PC-9 (cell line): ENCODE measurements at places on chromosomes 6 and 20. TPM values are rescaled to one million over a fixed set of nuclear protein-coding genes. Genes with fewer than 3 reads are reported as not detected.

- peak overlapping the region; percentile 86 for H3K4me3 ChIP-seq
- H3K27me3 ChIP-seq: no peaks in the 10 kb centered on the region
- H3K27ac ChIP-seq: peak overlapping the region; percentile 78
These were observed 36.9 kb downstream of the HFE start for GRCh38 chr6:26123947-26124780.

- no peaks in the 10 kb centered on the region for H3K36me3 ChIP-seq
- DNase-seq: no peak
- H3K27ac ChIP-seq: no peak overlapping the region
- no peaks in the 10 kb centered on the region for H3K4me1 ChIP-seq
- H3K27me3 ChIP-seq: peaks cover 32% of the 10 kb centered on the region
These were observed 38.0 kb downstream of the EFCAB8 start for GRCh38 chr20:32896521-32897280.

DNA sequence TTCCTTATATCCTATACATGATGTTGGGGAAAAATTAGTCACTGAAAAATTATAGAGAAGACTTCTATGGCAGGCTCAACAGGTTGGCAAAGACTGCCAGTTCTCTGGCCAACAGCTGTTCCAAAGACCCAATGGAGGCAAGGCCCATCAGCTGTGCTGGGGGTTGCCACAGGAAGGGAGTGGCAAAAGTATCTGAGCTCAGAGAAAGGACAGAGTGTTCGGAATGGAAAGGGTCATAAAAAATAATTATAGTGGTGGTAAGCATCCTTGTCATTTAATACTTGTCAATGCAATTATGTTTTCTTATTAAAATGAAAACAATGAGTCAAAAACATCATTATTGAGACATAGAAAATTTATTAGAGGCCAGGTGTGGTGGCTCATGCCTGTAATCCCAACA, 36.1 kb downstream of the FASTKD5 start:
- 0 out of 2 replicates have a peak, but pooled peaks cover 7% of the 10 kb centered on the region for H3K4me1 ChIP-seq
- no peak overlapping the region for H3K4me3 ChIP-seq
- peak overlapping the region; percentile 50 for H3K27ac ChIP-seq

DNA sequence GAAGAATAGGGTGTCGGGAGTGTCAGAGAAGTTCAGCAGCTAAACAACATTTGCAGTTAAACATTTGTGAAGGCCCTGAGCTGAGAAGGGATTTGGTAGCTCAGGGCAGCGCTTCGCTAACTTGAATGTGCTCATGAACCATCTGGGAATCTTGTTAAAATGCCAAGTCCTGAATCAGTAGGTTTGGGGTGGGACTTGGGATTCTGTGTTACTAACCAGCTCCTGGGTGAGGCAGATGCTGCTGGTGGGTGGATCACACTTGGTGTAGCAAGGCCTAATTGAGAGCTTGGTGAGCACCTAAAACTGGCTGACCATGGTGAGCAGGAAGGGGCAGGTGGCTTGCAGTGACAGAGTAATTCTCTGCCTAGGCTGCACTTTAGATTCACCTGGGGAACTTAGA, 5.9 kb downstream of the PTPRA start:
- no peaks in the 10 kb centered on the region for H3K27me3 ChIP-seq
- no peak for DNase-seq
- H3K27ac ChIP-seq: no peak overlapping the region
- peaks cover 4% of the 10 kb centered on the region; the same call in 1 of the 2 replicates for H3K36me3 ChIP-seq

DNA sequence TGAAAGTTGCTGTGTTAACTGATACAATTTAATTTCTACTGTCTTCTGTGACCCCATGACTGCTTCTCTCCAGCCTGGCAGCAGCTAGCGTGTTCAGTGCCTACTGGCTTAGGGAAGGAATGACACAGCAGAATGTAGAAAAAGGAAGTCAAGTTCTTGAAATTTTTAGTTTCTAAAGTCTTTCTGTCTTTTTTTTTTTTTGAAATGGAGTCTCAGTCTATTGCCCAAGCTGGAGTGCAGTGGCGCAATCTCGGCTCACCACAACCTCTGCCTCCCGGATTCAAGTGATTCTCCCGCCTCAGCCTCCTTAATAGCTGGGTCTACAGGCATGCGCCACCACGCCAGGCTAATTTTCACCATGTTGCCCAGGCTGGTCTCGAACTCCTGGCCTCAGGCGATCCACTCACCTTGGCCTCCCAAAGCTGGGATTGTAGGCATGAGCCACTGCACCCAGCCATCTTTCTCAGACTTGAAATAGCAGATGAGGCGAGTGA, 39.3 kb downstream of the PCNA start:
- H3K27ac ChIP-seq: peak overlapping the region; percentile 66
- no peaks in the 10 kb centered on the region for H3K27me3 ChIP-seq
- H3K4me3 ChIP-seq: no peak overlapping the region
- peaks cover 5% of the 10 kb centered on the region; the same call in 1 of the 2 replicates for H3K4me1 ChIP-seq

- no peaks in the 10 kb centered on the region for H3K4me1 ChIP-seq
- H3K27me3 ChIP-seq: peaks cover 89% of the 10 kb centered on the region
- no peak overlapping the region for H3K27ac ChIP-seq
- no peaks in the 10 kb centered on the region for H3K36me3 ChIP-seq
- no peak for DNase-seq
These were observed 40.3 kb upstream of the RALGAPA2 start for GRCh38 chr20:20752712-20753111.

GRCh38 chr6:19463250-19463649, 373.9 kb upstream of the ID4 start:
- H3K27ac ChIP-seq: no peak overlapping the region
- H3K27me3 ChIP-seq: no peaks in the 10 kb centered on the region
- no peaks in the 10 kb centered on the region for H3K36me3 ChIP-seq
- no peak for DNase-seq
- H3K4me3 ChIP-seq: no peak overlapping the region

DNA sequence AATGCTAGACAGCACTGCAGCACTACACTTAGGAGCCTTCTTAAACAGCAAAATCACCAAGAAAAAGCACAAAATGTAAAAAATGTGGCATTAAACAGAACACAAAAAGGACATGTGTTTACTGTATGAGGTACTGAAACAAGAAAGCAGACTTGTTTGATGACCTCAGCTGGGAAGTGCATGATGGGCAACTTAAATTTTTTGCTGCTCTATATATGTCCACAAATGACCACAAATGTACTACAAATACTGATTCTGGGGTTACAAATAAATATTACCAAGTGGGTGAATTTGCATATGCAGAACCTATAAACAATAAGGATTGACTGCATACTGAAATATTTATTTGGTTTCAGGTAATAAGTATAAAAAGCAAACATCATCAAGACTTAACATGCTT, 13.1 kb downstream of the RAB23 start:
- DNase-seq: no peak
- H3K27ac ChIP-seq: no peak overlapping the region
- H3K4me1 ChIP-seq: no peaks in the 10 kb centered on the region
- no peak overlapping the region for H3K4me3 ChIP-seq
- H3K36me3 ChIP-seq: 0 out of 2 replicates have a peak, but pooled peaks cover 6% of the 10 kb centered on the region

DNA sequence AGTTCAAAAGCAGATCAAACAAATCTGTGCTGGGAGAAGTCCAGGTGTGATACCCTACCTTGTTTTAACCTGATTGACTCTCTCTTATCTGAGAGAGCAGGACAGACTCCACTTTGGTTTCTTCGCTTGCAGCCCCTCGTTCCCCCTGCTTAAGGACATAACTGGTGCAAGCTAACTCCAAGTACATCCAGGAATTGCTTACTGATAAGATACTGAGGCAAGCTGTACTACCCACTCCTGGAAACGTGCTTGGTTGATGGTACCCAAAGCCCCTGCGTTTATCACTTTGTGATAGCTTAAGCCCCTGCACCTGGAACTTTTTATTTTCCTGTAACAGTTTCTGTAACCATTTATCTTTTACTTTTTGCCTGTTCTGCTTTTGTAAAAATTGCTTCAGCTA, 157.0 kb upstream of the OLIG3 start:
- H3K4me3 ChIP-seq: no peak overlapping the region
- peaks cover 45% of the 10 kb centered on the region for H3K4me1 ChIP-seq
- H3K27me3 ChIP-seq: no peaks in the 10 kb centered on the region
- no peak for DNase-seq
- no peak overlapping the region for H3K27ac ChIP-seq

DNA sequence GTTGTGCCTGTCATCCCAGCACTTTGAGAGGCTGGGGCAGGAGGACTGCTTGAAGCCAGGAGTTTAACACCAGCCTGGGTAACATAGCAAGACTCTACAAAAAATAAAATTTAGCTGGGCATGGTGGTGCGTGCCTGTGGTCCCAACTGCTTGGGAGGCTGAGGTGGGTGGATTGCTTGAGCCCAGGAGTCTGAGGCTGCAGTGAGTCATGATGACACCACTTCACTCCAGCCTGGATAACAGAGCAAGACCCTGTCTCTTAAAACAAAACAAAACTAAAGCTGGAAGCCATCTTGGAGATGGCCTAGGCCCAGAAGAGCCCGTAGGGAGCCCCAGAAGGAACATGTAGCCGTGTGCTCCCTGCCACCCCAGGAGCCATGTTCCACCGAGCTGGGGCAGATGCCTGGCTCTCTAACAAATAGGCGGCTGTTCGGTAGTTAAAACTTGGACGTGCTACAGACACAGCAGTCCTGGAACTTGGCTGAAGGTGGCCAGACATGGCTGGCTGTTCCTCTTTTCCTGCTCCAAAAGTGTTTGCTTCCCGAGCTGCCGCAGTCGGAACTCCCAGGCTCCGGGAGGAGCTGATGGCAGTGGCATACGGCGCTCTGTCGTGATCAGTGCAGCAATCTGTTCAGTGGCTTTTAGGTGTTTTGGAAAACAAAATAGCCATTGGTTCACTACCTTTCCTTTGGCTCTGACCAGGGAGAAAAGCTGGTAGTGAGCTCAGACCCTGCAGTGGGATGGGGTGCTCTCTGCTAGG, 37.0 kb downstream of the DYNLT1 start:
- peaks cover 25% of the 10 kb centered on the region for H3K36me3 ChIP-seq
- no peak overlapping the region for H3K4me3 ChIP-seq
- H3K4me1 ChIP-seq: no peaks in the 10 kb centered on the region

Gene CENPW
- 54.5 and 85.1 TPM in 2 replicates for total RNA-seq

DNA sequence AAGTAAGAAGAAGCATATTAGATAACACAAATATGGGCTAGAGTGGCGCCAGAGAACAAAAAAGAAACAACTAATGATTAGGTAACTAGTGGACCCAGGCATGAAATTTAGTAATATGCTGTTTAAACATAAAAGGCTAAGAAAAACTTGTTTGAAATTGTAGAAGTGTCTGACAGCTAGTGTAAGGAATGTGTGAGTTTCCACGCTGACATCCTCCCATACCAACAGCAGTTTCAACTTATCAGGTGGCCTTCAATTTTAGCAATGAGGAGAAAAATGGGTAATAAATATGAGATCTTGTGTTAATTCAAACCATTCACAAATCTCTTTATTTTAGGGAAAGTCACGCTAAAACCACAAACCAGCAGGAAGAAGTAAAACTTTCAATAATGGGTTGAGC, 440.2 kb upstream of the FLRT3 start:
- H3K36me3 ChIP-seq: no peaks in the 10 kb centered on the region
- no peaks in the 10 kb centered on the region for H3K4me1 ChIP-seq
- H3K27ac ChIP-seq: no peak overlapping the region
- no peak overlapping the region for H3K4me3 ChIP-seq

Gene SLC26A8
- not detected in 2 replicates for total RNA-seq

GRCh38 chr6:170152124-170152926, 138.6 kb downstream of the DLL1 start:
- H3K27ac ChIP-seq: no peak overlapping the region
- H3K36me3 ChIP-seq: no peaks in the 10 kb centered on the region
- no peak for DNase-seq
- H3K4me3 ChIP-seq: no peak overlapping the region
- no peaks in the 10 kb centered on the region for H3K4me1 ChIP-seq
- peaks cover 64% of the 10 kb centered on the region for H3K27me3 ChIP-seq

DNA sequence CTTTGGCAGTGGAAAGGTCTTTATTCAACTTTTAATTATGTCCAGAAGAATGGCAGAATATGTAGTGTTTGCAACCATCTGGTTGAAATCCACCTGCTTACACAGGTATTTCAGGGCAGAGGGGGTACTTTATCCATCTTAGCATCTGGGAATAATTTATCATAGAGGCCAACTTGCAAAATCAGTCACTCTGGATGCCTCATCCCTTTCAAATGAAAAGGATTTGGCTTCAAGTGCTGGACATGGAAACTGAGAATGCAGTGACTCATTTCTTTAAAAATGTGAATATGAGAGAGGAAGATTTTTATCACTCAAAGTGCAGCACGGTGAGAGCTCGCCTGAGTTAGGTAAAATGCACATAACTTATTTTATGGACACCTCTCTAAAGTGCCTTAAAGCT, 758.3 kb downstream of the KIF16B start:
- H3K36me3 ChIP-seq: no peaks in the 10 kb centered on the region
- H3K27ac ChIP-seq: 0 out of 2 replicates have a peak overlapping the region, but pooled peaks have one; percentile 32
- no peak for DNase-seq
- H3K4me1 ChIP-seq: peaks cover 44% of the 10 kb centered on the region
- H3K27me3 ChIP-seq: no peaks in the 10 kb centered on the region

DNA sequence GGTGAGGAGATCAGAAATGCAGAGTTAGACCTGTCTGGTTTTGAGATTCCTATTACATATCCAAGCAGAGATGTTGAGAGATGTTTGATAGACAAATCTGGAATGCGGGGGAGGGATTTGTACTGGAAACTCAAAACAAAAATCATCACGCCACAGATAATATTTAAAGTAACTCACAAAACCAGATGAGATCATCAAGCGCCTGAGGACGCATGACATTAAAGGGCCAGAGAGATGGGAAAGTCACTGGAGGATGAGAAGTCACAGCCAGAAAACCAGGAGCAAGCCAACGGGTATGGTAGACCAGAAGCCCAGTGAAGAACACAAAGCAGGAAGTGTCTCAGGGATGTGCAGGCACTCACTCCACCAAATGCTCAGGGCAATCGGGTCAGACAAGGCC, 87.7 kb downstream of the DLL1 start:
- H3K4me1 ChIP-seq: no peaks in the 10 kb centered on the region
- DNase-seq: no peak
- H3K27ac ChIP-seq: no peak overlapping the region
- no peak overlapping the region for H3K4me3 ChIP-seq

DNA sequence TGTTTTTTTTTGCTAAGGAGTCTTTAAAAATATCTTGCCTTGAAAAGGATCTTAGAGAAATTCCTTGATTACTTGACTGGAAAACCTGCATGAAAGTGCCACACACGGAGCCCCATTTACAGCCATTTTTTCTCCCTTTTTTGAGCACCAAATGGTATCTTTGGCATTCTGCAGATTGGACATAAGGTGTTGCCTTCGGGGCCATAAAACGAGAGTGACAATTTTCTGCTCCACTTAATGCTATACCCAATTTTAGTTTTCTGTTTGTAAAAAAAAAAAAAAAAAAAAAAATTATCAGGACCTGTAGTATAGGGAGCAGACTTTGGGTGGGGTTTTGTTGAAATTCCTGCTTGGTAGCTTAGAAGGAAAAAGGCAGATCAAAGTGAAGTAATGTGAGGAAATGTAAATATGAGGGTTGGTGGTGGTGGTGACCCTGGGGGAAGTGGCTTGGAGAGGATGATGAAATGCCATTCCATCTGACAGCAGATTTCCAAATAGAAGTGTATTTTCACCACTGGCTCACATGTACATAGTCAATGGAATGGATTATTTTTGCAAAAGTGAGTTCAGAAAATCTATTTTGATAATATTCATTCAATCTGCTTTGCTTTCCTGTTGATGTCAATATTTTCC, 212.1 kb upstream of the SOX4 start:
- H3K4me1 ChIP-seq: peaks cover 58% of the 10 kb centered on the region
- no peaks in the 10 kb centered on the region for H3K27me3 ChIP-seq
- H3K27ac ChIP-seq: peak overlapping the region; percentile 93
- DNase-seq: peak; percentile 91
- no peak overlapping the region for H3K4me3 ChIP-seq

Gene NFATC2
- total RNA-seq: 6.3 and 6.8 TPM in 2 replicates

- H3K4me3 ChIP-seq: no peak overlapping the region
- H3K27ac ChIP-seq: peak overlapping the region; percentile 30; the same call in 1 of the 2 replicates
- H3K27me3 ChIP-seq: no peaks in the 10 kb centered on the region
- peaks cover 10% of the 10 kb centered on the region for H3K4me1 ChIP-seq
- DNase-seq: no peak
- H3K36me3 ChIP-seq: no peaks in the 10 kb centered on the region
These were observed 557.9 kb upstream of the ID4 start for GRCh38 chr6:19279273-19279684.

Gene SPATA2
- 7.3 and 10.9 TPM in 2 replicates for total RNA-seq
